ENCODE measurements at places on chromosomes 3 and 15.

GRCh38 chr3:124313621-124314020 is 321.7 kb upstream of the ROPN1 start:
- DNase-seq: no peak

DNA sequence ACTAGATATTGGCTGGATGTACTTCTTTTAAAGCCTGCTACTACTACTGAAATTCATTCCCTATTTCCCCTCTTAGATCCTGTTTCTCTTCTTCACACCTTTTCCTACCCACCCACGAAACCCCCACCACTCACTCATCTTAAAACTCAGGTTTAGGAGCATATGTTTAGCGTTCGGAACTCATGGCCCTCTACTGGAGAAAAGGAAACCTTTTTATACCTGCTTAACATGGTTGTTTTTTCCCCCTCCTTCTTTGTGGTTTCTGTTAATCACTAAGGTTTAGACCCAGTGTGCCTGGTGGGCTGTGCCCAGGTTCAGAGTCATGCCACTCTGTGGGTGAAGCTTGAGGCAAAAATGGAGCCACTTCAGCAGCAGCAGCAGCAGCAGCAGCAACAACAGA is 2.6 kb downstream of the ARID3B start:
- no peak for DNase-seq

DNA sequence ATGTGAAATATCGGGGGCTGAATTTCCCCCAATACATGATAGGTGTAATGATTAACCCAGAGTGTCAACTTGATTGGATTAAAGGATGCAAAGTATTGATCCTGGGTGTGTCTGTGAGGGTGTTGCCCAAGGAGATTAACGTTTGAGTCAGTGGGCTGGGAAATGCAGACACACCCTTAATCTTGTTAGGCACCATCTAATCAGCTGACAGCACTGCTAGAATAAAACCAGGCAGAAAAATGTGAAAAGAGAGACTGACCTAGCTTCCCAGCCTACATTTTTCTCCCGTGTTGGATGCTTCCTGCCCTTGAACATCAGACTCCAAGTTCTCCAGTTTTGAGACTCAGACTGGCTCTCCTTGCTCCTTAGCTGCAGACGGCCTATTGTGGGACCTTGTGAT is 247.8 kb downstream of the OTOL1 start:
- no peak for DNase-seq

DNA sequence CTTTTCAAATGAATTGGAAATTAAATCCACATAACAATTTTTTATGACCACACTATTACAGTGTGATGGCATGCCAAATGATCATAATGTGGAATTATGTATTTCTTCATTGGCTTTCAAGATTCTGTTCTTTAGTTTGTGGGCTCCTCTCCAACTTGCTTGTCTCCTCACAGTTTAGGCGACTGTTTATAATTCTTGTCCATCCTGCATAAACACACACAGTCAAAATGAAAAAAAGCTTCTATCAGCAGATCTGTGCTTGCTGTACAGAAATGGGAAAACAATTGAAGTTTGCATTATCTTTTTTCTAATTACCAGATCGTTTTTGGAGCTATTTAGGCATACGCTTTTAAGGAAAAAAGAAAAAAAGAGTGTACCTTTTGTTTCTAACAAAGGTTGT is 37.0 kb downstream of the OPA1 start:
- no peak for DNase-seq

DNA sequence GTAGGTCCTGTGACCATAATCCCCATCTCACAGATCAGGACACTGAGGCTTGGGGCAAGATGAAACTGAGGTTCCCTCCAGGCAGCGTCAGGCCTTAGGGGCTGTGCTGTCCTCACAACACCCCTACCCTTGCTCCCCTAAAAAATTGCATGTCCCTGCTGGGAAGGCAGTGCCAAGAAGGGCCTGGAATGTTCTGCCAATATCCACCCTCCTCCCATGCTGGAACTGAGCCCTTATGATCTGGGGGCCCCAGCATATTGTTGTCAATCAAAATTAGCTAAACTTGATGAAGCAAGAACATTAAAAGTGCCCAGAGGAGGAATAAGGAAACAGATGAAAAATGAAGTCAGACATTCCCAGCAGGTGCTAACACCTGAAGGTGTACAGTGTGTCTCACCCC is 13.4 kb upstream of the RTP3 start:
- DNase-seq: no peak

DNA sequence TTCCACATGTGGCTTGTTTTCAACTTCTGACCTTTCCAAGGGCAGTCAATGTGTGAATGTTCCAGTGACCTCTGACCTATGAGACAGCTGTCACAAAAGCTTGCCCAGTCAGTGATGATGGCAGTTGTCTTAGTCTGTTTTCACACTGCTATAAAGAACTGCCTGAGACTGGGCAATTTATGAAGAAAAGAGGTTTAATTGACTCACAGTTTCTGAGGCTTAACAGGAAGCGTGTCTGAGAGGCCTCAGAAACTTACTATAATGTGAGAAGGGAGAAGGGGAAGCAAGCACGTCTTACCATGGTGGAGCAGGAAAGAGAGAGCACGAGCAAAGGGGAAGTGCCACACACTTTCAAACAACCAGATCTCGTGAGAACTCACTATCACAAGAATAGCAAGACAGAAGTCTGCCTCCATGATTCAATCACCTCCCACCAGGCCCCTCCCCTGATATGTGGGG is 95.6 kb downstream of the ECT2 start:
- no peak for DNase-seq

DNA sequence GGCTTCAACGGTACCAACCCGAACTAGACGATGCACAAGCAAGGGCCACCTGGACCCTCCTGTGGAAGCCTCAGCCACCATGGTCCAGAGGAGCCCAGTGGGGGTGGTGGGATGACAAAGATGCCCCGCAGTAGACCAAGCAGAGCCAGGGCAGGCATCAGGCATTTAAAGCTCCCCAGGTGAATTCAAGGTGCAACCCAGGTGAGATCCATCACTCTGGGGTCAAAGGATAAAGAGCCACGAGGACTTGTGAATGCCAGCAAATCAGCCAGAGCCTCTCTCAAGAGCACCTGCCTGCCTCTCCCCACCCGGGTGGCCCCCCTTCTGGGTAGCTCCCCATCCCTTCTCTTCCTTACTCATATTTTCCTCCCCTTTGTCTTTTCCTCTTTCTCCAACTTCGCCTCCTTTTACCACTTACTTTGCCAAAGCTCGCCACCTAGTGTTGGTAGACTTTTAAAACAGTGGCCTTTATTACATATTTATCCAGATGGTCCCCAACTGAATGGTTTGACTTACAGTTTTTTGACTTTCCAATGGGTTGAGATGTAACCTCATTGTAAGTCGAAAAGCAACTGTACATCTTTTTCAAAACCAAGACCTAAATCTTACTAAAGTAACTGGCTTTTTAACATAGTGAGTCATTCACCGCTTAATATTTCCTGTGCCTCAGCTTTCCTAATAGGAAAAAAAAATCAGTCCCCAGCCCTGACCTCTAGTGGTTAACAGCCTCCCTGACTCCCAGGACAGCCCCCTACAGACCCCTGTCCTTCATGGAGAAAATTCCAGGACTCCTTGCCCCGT is 18.8 kb downstream of the PLA2G4F start:
- DNase-seq: no peak

DNA sequence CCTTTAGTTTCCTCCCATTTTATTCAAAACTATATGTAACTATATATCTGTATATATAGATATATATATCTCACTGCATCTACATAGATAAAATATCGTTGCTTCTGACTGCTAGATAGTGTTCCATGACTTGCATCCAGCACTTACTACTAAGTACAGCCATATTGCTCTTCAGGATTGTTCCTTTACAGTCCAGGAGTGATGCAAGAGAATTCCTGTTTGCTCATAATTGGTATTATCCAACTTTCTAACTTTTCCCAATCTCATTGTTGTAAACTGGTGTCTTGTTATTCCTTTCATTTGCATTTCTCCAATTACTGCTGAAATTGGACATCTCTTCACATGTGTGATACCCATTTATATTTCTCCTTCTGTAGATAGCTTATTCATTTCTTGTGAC is 99.8 kb upstream of the STRIT1 start:
- no peak for DNase-seq

DNA sequence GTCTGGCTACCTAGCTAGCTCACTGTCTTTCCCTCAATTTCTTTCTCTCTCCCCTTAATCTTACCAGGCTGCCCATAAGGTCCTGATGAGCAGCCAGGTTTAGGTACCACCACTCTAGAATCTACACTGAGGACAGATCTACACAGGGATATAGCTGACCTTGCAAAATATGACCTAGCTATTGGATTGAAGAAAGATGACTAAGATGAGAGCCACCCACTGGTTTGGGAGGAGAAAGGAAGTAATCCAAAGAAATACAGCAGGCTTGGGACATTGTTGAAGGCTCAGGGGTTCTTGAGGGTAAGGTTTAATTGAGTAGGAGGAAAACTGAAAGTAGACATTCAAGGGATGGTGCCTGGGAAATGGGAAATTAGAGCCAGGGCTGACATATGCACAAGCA is 142.0 kb upstream of the TMC3 start:
- no peak for DNase-seq

DNA sequence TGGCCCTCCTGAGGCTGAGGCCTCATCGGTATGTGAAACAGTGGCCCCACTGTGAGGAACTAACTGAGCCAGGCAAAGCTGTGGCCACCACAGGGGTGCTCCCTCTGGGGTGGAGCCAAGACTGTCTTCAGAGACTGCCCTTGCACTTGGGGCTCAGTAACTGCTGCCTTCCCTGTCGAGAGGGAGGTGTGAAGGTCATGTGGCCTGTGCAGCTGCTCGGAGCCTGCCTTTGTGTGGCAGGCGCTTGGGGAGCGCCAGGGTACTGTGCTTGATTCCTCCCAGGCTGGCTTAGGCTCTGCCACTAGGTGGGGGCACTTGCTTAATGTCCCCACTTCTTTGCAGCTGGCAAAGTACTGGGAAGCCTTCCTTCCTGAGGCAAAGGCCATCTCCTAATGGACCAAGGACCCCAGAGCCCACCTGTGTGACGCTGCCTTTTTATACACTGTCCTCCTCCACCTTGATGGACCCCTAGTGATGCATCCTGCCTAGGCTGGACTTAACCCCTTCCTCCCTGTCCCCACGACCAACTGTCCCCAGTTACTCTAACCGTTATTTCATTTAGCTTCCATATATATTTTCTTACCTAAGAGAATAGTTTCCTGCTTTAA is 14.2 kb upstream of the SNX22 start:
- no peak for DNase-seq

DNA sequence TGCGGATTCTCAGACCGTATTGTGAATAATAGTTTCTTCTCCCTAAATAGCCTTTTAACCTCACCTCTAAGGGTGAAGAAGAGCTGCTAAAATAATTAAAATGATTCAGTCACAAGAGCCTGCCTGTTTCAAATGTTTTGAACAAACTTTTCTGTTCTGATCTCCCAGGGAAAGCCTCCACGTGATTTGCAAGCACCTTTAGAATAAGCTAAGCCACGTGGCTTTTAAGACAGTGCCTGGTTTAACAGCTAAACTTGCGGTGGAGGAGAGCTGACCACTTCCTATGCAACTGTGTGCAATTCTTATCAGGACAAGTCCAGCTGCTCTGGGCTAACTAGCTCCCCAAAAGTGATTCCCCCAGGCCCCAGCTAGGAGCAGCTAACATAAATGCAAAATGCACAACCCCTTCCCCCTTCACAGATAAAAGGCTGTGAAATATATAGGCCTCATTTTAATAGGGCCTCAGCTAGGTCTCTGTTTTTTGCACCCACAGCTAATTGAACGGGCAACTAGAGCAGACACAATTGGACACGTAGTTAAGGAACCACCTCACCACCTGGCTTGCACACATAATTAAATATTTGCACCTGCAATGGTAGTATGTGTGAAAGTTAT is 401.2 kb upstream of the NR2F2 start:
- no peak for DNase-seq

GRCh38 chr3:192684151-192684550 is 43.2 kb downstream of the FGF12 start:
- DNase-seq: no peak

GRCh38 chr3:139456386-139456785 is 19.9 kb downstream of the RBP2 start:
- no peak for DNase-seq

DNA sequence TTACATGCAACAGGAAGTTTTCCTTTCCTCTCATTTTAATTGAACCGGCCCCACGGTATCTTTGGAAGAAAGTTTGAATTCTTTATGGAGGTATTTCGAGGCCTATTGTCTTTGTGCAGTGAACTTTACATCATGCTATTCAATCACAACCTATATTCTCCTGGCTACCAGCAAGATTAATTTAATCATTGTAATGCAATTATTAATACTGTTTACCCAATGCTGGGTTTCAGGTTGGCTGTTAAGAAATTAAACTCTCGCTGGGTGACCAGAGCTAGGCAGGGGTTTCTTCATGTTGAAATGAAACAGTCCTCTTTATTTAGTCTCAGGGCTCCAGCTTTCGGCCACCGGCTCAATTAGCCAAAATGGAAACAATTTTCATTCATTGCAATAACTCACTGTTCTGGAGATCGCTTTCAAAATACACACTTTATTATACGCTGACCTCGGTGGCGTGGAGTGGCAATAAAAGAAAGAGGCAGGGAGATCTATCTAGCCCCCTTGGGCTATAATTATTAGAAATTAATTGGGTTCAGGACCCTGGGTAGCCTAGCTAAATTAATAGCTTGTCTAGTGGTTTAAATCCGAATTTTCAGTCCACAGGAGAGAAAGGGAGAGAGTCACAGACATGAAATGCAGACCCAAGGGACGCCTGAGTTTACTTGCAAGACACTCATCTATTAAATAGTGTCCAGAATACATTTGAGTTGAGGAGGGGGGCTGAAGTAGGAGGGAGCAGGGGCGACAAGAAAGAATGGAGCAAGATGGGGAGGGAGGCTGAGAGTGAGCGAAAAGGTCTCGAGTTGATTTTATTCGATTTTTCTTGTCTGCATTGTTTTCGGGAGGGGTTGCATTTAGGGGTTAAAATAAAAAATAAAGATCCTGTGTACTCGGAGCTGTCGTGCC is 3.9 kb upstream of the MECOM start:
- no peak for DNase-seq

DNA sequence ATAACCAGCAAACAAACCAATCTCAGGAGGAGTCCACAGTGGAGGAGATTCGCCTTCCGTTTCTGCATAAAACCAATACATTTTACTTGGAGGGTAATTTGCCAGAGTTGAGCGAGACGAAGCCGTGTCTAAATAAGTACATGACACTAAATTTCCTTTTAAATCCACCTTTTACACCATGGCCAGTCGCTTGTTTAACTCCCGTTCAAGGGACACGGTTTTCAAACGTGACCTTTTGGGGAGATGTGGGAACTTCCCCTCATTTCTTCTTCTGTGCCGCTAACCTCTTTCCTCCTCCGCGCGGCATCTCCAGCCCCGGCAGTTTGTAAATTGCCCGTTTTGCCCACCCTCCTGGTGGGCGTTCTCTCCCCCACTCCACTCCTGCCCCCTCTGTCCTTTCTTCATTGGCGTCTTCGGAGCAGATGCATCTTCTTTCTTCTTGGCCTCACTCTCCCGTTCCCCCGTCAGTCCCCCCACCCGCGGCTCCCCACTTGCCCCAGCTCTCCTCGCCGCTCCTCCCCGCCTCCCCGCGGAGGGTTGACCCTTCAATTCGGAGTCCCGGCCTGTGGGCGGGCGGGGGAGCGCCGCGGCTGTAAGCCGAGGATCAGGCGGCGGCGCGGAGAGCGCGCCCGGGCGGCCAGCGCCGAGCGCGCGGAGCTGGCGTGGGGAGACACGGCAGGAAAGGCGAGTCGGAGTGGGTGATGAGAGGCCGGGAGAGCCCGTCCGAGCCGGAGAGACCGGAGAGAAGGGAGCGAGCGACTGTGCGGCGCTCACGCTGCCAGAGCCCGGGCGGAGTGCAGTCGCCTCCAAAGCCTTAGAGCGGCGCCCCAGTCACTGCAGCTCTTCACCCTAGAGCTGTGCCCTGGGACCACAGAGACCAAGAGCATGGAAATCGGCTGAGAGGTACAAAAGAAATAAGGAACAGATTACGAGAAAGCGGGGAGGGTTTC is at the start of gene NLGN1:
Gene NLGN1 (plus strand): TSS at position 584 of the 950 bp plus-strand sequence.
- peak; percentile 72 for DNase-seq

- no peak for DNase-seq
These were observed 9.9 kb downstream of the THSD4 start for GRCh38 chr15:71124937-71125790.
